ENCODE measurements at places on chromosomes 12 and 14. TPM values are rescaled to one million over a fixed set of nuclear protein-coding genes. Genes with fewer than 3 reads are reported as not detected.
A peak's percentile ranks its signal among the peaks of the same experiment; 100 is the strongest.

The CPNE6 gene
- not detected for total RNA-seq

The HOTAIR gene
- not detected for total RNA-seq

The PSMA6 gene
- total RNA-seq, result 1,579 TPM

The WSCD2 gene
- not detected for total RNA-seq

The OR6C2 gene
- not detected for total RNA-seq

The SMCO2 gene
- total RNA-seq, result not detected

The OTX2 gene
- total RNA-seq, result not detected

GRCh38 chr14:92577321-92577742 lies 63.8 kb downstream of the RIN3 start:
- no peaks in the 10 kb centered on the region for H3K27me3 ChIP-seq
- DNase-seq, result no peak
- H3K27ac ChIP-seq, result no peak overlapping the region
- H3K4me1 ChIP-seq, result no peaks in the 10 kb centered on the region
- H3K4me3 ChIP-seq, result no peak overlapping the region

GRCh38 chr14:24693983-24694382 lies 60.0 kb upstream of the GZMB start:
- H3K4me1 ChIP-seq, result no peaks in the 10 kb centered on the region
- no peak for DNase-seq
- H3K27ac ChIP-seq, result no peak overlapping the region

GRCh38 chr14:94051115-94051514 lies 25.0 kb downstream of the OTUB2 start:
- peaks cover 11% of the 10 kb centered on the region for H3K4me1 ChIP-seq
- H3K4me3 ChIP-seq, result no peak overlapping the region
- H3K27ac ChIP-seq, result no peak overlapping the region
- DNase-seq, result no peak
- peaks cover 34% of the 10 kb centered on the region for H3K36me3 ChIP-seq

DNA sequence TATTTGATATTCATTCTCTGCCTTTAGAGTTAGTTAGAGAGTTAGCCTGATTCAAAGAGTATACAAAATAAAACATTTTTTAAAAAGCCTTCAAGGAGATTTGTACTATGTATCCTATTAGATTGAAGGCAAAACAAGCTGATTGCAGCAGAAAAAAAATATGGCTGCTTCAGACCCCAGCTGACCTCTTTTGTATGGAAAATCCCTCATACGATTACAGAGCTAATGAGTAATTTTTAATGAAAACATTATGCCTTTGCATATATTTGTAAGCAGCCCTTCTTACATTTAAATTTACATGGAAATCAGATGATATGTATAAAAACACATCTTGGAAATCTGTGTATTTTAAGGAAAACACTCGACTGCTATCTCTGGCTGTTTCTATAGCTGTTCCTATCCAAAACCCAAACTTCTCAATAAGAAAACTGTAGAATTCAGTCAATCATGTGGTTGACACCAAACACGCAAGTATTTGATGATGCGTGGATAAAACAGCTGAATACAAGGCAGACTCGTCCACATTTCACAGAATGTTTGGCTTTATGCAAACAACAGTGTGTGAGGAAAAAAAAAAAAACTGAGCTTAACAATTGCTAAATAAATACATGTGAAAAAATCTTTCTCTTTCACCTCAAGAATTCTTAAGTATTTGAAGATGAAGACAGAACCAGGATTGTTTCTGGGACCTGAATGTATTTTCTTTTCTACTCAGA lies 275.3 kb downstream of the EGLN3 start:
- H3K4me3 ChIP-seq, result no peak overlapping the region
- no peak overlapping the region for H3K27ac ChIP-seq
- no peaks in the 10 kb centered on the region for H3K36me3 ChIP-seq
- no peak for DNase-seq
- H3K4me1 ChIP-seq, result no peaks in the 10 kb centered on the region
- no peaks in the 10 kb centered on the region for H3K27me3 ChIP-seq

GRCh38 chr12:120363274-120363855 lies 5.6 kb downstream of the MSI1 start:
- H3K36me3 ChIP-seq, result no peaks in the 10 kb centered on the region
- H3K27me3 ChIP-seq, result peaks cover 4% of the 10 kb centered on the region
- DNase-seq, result no peak
- H3K4me3 ChIP-seq, result no peak overlapping the region
- H3K27ac ChIP-seq, result no peak overlapping the region

- DNase-seq, result no peak
- no peak overlapping the region for H3K27ac ChIP-seq
- no peaks in the 10 kb centered on the region for H3K4me1 ChIP-seq
- no peak overlapping the region for H3K4me3 ChIP-seq
These were observed 17.5 kb downstream of the SLC35F4 start for GRCh38 chr14:57848353-57848752.

DNA sequence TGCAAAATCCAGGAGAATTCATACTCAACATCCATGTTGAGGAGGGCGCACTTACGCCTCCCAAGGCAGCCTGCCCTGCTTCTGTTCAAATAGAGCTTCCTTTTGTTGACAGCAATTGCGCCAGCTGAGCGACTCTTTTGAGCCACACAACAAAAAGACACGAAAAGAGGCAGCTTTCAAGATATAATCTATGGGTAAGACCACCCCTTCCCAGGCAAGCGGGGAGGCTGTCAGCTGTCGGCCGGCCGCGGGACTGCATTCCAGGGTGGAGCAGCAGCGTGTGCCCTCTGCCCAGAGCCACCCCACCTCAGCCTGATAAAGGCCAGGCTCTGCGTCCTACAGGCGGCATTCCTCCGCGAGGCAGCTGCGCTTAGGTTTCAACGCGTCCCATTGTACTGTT lies 15.8 kb upstream of the STAB2 start:
- H3K27me3 ChIP-seq, result no peaks in the 10 kb centered on the region
- no peak overlapping the region for H3K27ac ChIP-seq
- H3K4me1 ChIP-seq, result no peaks in the 10 kb centered on the region
- no peak overlapping the region for H3K4me3 ChIP-seq

DNA sequence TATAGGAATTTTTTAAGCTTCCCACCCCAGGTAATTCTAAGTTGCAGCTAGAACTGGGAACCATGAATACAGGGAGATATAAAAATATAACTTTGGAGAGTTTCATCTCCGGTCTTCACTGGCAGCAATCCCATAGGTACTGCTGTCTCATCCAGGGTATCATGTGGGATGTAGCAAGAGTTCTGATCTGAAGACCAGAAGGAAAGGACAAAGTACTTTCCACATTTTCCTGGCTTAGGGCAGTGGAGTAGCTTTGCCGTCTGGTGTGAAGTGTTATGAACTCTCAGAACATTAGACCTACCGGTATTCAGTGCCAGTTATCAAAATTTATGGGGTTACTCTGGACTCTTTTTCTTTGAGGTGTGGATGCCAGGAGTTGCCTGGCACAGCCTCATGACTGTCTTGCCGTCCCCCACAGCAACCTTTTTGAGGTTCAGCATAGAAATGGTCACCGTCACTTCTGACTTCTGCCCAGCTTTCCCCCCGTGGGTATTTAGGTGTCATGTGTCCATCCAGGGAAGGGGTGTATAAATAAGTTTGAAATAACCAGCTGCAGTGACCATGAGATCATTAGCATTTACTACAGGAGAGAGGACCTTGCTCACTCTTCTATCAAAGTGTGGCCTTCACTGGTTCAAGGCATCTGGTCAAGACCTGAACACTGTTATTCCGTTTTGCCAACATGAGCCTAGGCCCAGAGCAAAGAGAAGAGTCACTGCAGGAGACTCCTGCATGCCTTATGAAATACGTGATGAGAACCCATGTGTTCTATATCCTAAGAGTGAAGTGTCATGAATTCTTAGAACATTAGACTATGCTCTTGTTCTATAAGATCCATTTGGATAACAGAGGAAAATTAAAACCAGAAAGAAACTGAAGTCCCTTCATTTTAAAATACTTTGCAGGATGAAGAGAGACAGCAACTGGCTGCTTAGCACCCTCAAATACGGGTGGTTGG lies 22.2 kb downstream of the TMEM233 start:
- H3K4me3 ChIP-seq, result no peak overlapping the region
- H3K4me1 ChIP-seq, result peaks cover 5% of the 10 kb centered on the region
- no peaks in the 10 kb centered on the region for H3K36me3 ChIP-seq

GRCh38 chr14:105430565-105430964 lies 10.9 kb downstream of the MTA1 start:
- peaks cover 3% of the 10 kb centered on the region for H3K36me3 ChIP-seq
- H3K4me1 ChIP-seq, result peaks cover 20% of the 10 kb centered on the region
- H3K27ac ChIP-seq, result no peak overlapping the region

DNA sequence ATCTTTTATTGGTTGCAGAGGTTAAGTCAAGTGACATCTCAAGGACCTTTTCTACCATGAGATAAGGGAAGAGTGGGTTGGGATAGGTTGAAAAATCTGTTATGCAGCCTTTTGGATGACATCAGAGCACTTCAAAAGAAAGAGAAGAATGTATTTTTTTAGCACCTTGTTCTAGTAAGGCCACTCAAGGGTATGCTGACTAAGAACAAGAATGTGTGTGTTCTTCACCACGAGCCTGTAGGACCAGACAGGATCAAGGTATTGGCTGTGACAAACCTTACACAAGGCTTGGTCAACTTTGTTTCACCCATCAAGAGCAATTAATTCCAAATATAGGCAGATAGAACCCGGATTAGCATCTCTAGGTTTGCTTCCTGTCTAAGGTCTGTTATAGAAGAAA lies 142.5 kb downstream of the SAMD4A start:
- H3K4me1 ChIP-seq, result peaks cover 30% of the 10 kb centered on the region
- H3K4me3 ChIP-seq, result no peak overlapping the region
- no peaks in the 10 kb centered on the region for H3K27me3 ChIP-seq
- peaks cover 11% of the 10 kb centered on the region for H3K36me3 ChIP-seq
- DNase-seq, result no peak

- H3K36me3 ChIP-seq, result no peaks in the 10 kb centered on the region
- no peaks in the 10 kb centered on the region for H3K27me3 ChIP-seq
- no peak overlapping the region for H3K4me3 ChIP-seq
- H3K27ac ChIP-seq, result no peak overlapping the region
- no peak for DNase-seq
These were observed 29.2 kb upstream of the TMED10 start for GRCh38 chr14:75205591-75205990.

GRCh38 chr12:48866052-48866711 lies 512 bp upstream of the RND1 start:
- H3K4me1 ChIP-seq, result peaks cover 41% of the 10 kb centered on the region
- DNase-seq, result no peak
- H3K27me3 ChIP-seq, result no peaks in the 10 kb centered on the region

DNA sequence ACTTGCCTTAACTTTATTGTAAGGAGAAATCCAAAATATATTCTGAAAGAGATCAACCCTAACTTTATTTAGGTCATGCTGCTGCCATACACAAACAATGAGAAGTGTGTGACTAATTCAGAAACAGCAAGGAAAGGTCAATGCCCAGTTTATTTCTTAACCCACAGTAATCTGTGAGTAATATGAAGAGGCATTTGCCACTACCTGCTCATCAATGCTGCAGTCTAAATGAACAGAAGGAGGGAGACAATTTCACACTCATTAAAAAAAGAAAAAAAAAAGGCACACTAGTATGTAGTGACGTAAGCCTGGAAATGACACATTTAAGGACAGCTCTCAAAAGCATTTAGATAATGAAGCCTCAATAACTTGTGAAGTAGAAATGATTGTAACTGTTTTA lies 90.5 kb upstream of the FOXN3 start:
- no peaks in the 10 kb centered on the region for H3K27me3 ChIP-seq
- no peak overlapping the region for H3K4me3 ChIP-seq
- peaks cover 26% of the 10 kb centered on the region for H3K4me1 ChIP-seq

DNA sequence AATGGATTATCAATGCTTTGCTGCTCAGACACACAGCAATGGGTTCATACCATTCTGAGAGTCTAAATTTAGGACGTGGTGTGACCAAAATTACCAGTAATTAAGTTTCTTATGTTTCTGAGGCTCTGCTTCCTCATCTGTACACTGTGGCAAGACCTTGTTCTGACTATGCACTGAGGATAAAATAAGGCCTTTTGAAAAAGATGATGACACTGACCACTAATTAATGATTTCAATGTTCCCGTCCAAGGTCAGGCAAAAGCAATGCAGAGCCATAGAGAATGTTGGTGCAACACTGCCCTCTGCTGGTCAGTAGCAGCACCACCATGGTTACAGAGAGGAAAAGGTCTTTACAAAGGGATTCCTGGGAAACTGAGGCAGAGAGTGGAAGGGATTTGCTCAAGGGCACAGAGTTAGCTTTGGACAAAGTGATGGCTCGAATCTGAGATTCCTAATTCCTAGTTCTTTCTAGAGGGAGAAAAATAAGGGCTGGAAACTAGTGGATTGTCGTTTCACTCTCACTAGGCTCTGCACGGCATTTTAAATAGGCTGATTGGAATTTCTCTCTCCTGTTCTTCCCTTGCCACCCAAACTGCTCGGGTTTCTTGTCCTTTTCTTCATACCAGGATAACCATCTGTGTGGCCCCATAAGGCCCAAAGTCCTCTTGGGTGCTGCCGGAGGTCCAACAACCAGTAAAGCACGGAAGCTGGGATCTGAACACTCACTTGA lies 22.3 kb upstream of the P2RX7 start:
- no peaks in the 10 kb centered on the region for H3K36me3 ChIP-seq
- H3K4me3 ChIP-seq, result no peak overlapping the region
- H3K4me1 ChIP-seq, result peaks cover 20% of the 10 kb centered on the region
- H3K27ac ChIP-seq, result no peak overlapping the region
- peak; percentile 60 for DNase-seq
- peaks cover 3% of the 10 kb centered on the region for H3K27me3 ChIP-seq

DNA sequence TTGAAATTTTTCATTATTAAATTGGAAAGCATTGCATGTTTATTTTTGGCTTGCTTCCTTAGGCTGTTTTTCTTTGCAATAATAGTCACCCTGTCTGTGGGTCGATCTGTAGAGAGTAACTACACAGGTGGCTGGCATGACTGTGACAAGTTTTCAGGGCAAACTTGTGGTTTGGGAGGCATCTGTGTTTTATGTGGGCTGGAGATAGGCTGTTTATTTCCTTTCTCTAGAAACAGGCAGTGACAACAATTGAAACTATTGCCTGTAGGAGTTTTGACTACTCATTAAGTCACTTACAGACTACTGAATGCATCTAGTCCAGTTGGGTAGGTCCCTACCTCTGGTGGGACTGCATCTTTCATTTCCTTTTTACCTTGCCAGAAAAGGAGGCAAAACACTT lies 155.6 kb downstream of the DYRK2 start:
- no peaks in the 10 kb centered on the region for H3K4me1 ChIP-seq
- H3K4me3 ChIP-seq, result no peak overlapping the region
- no peak overlapping the region for H3K27ac ChIP-seq
- no peaks in the 10 kb centered on the region for H3K27me3 ChIP-seq
- DNase-seq, result no peak

GRCh38 chr12:61797266-61797665 lies 462.9 kb upstream of the USP15 start:
- H3K4me3 ChIP-seq, result no peak overlapping the region
- H3K27me3 ChIP-seq, result no peaks in the 10 kb centered on the region
- H3K4me1 ChIP-seq, result no peaks in the 10 kb centered on the region
- H3K36me3 ChIP-seq, result no peaks in the 10 kb centered on the region
- DNase-seq, result no peak
- H3K27ac ChIP-seq, result no peak overlapping the region

Measured in HepG2 (cell line).